ENCODE measurements at places on chromosomes 2 and 18.

- no peak overlapping the region for H3K27ac ChIP-seq
- H3K4me3 ChIP-seq, result no peak overlapping the region
- DNase-seq, result no peak
- no peaks in the 10 kb centered on the region for H3K36me3 ChIP-seq
- H3K27me3 ChIP-seq, result no peaks in the 10 kb centered on the region
These were observed 83.5 kb downstream of the EIPR1 start for GRCh38 chr2:3294069-3294468.

DNA sequence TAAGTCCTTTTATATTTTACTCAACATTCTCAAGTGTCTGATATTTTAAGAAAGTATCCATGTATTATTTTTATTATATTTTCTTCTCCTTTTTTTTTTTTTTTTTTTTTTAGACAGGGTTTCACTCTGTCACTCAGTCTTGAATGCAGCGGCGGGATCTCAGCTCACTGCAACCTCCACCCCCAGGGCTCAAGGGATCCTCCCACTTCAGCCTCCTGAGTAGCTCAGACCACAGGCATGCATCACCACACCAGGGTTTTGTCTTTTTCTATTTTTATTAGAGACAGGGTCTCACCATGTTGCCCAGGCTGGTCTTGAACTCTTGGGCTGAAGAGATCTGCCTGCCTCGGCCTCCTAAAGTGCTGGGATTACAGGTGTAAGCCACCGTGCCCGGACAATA, 212.1 kb downstream of the TCF4 start:
- no peaks in the 10 kb centered on the region for H3K36me3 ChIP-seq
- no peak overlapping the region for H3K27ac ChIP-seq
- no peak for DNase-seq
- H3K4me1 ChIP-seq, result no peaks in the 10 kb centered on the region
- no peak overlapping the region for H3K4me3 ChIP-seq

GRCh38 chr2:75703589-75704287, 7.0 kb downstream of the GCFC2 start:
- DNase-seq, result no peak
- H3K36me3 ChIP-seq, result no peaks in the 10 kb centered on the region
- H3K27ac ChIP-seq, result no peak overlapping the region
- no peak overlapping the region for H3K4me3 ChIP-seq
- peaks cover 8% of the 10 kb centered on the region for H3K4me1 ChIP-seq

DNA sequence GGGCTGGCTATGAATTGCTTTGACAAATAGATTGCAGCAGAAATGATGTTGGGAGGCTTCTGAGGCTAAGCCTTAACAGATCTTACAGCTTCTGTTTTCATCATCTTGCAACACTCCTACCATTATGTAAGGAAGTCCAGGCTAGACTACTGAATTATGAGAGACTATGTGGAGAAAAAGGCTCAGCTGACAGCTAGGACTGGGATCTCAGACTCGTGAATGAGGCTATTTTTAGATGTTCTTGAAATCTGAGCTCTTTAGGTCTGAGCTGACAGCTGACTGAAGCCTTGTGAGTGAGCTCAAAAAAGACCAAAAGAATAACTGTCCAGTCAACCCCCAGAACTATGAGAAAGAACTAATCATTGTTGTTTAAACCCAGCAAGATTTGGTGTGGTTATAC, 70.3 kb downstream of the VWC2L start:
- H3K4me3 ChIP-seq, result no peak overlapping the region
- no peak for DNase-seq
- no peaks in the 10 kb centered on the region for H3K4me1 ChIP-seq
- no peak overlapping the region for H3K27ac ChIP-seq
- H3K27me3 ChIP-seq, result no peaks in the 10 kb centered on the region

DNA sequence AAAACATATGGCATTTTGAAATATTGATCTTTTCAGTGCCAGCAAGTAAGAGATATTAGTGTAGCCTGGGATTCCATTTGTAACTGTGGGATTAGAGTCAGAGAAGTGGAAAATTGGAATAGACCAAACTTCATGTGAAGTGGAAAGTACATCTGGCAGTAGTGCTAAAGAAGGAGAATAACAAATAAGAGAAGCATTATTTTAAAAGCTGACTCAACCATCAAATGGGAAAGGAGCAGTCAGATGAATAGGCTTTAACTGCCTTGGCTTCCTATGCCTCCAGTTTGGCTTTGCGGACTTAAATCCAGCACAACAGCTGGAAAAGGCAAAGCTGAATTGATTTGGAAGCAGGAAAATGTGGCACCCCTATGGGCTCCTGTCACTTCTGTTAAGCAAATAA, 623.1 kb downstream of the TSN start:
- no peaks in the 10 kb centered on the region for H3K4me1 ChIP-seq
- no peak for DNase-seq
- H3K27me3 ChIP-seq, result no peaks in the 10 kb centered on the region
- no peak overlapping the region for H3K4me3 ChIP-seq

DNA sequence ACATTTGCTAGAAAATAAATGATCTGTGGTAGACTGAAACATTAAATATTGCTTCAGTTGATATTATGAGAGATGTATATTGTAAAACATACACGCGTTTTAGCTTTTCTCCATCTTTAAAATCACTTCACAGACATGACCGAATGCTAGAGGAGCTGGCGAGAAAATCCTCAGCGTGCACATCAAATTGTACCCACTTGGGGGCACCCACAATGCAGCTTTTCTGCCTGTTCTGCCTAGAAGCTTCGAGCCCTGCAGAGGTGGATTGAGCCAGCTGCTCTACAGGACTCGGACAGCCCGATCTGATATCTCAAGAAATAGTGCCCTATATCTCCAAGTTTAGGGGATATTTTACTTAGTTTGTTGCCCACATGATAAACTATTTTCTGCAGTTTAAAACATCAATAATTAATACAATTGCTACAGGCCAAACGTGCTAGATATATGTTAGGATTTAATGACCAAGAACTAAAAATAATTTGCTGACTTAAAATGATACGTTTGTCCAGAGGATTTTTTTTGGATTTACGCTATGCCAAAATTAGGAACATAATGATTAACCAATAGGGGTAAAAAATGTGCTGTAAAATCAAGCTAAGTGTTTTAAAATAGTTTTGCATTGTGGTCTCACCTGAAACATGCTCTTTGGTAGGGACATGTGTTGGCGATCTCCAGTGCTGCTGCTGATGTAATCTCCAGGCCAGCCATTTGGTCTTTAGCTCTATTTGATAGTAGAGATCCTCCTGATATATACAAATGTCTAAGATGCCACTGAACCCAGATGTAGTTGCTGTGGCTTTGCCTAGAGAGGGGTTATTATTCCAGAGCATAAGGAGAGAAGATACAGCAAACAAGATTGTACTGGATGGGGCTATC, 22.3 kb upstream of the ATP5MC3 start:
- H3K4me1 ChIP-seq, result no peaks in the 10 kb centered on the region
- H3K36me3 ChIP-seq, result no peaks in the 10 kb centered on the region
- DNase-seq, result no peak
- peaks cover 8% of the 10 kb centered on the region for H3K27me3 ChIP-seq
- H3K4me3 ChIP-seq, result no peak overlapping the region

- DNase-seq, result no peak
- H3K4me3 ChIP-seq, result no peak overlapping the region
- no peaks in the 10 kb centered on the region for H3K4me1 ChIP-seq
- H3K27ac ChIP-seq, result no peak overlapping the region
- no peaks in the 10 kb centered on the region for H3K27me3 ChIP-seq
- no peaks in the 10 kb centered on the region for H3K36me3 ChIP-seq
These were observed 703.6 kb downstream of the CPS1 start for GRCh38 chr2:211259831-211260476.

DNA sequence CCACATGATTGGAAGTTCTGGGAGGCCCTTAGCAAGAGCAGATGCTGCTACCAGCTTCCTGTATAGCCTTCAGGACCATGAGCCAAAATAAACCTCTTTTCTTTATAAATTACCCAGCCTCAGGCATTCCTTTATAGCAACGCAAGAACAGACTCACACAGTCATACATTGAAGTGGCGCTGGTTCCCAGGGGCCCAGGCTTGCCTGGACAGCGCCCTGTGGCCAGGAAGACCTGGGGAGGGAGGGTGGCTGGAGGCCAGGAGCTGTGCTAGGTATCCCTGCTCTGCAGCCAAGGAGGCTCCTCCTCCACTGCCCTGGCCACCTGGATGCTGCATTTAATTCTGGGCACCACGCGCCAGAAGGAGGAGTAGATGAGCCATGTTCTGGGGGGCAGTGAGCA, 98.1 kb downstream of the AGAP1 start:
- no peak for DNase-seq
- no peak overlapping the region for H3K4me3 ChIP-seq
- no peaks in the 10 kb centered on the region for H3K4me1 ChIP-seq
- H3K36me3 ChIP-seq, result no peaks in the 10 kb centered on the region
- H3K27me3 ChIP-seq, result no peaks in the 10 kb centered on the region

GRCh38 chr2:185835974-185836373, 97.4 kb downstream of the FSIP2 start:
- H3K4me3 ChIP-seq, result no peak overlapping the region
- H3K4me1 ChIP-seq, result no peaks in the 10 kb centered on the region
- no peaks in the 10 kb centered on the region for H3K27me3 ChIP-seq
- no peak overlapping the region for H3K27ac ChIP-seq
- no peaks in the 10 kb centered on the region for H3K36me3 ChIP-seq

- H3K4me1 ChIP-seq, result peaks cover 31% of the 10 kb centered on the region
- H3K27me3 ChIP-seq, result no peaks in the 10 kb centered on the region
- H3K36me3 ChIP-seq, result no peaks in the 10 kb centered on the region
- H3K27ac ChIP-seq, result no peak overlapping the region
- H3K4me3 ChIP-seq, result no peak overlapping the region
These were observed 19.2 kb downstream of the SPTBN1 start for GRCh38 chr2:54475285-54475684.

GRCh38 chr18:7982216-7982615, 415.1 kb downstream of the PTPRM start:
- no peaks in the 10 kb centered on the region for H3K36me3 ChIP-seq
- H3K4me1 ChIP-seq, result no peaks in the 10 kb centered on the region
- H3K4me3 ChIP-seq, result no peak overlapping the region
- DNase-seq, result no peak
- H3K27me3 ChIP-seq, result no peaks in the 10 kb centered on the region
- H3K27ac ChIP-seq, result no peak overlapping the region

- H3K27me3 ChIP-seq, result peaks cover 4% of the 10 kb centered on the region
- H3K27ac ChIP-seq, result no peak overlapping the region
- H3K4me1 ChIP-seq, result no peaks in the 10 kb centered on the region
- DNase-seq, result no peak
- no peak overlapping the region for H3K4me3 ChIP-seq
These were observed 41.5 kb downstream of the CELF4 start for GRCh38 chr18:37524139-37524497.

GRCh38 chr2:230220347-230220969, 674 bp upstream of the SP110 start:
- H3K27ac ChIP-seq, result peak overlapping the region; percentile 80
- no peak for DNase-seq
- H3K4me3 ChIP-seq, result peak overlapping the region; percentile 66
- no peaks in the 10 kb centered on the region for H3K27me3 ChIP-seq

DNA sequence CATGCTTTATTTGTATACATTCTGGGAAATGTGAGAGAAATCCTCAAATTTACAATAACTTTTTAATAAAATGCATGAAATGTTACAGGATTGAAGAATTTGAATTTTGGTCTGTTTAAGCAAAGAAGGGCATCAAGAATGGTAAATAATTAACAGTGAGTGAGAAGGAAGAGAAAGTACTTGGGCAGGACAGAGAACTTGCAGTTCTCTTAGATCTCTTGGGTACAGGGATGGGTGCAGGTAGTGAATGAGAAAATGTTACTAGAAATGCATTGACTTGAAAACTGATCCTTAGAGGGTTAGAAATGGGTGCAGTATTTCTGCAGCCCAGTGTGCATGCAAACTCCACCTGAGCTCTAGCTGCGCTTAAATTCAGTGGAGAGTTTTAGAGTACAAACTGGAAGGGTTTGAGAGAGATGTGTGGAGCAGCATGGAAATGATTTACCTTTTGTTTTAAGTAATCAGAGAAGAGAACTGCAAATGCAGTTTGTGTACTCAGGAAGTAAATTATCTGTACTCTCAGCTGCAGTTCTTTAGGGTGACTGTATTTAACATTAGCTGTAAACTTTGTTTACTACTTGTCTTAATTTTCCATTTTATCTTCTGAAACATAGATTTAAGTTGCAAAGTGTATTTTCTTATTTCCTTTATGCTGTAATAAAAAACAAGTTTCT, 51.0 kb upstream of the RAB27B start:
- no peak for DNase-seq
- peaks cover 4% of the 10 kb centered on the region for H3K4me1 ChIP-seq
- H3K4me3 ChIP-seq, result no peak overlapping the region
- no peaks in the 10 kb centered on the region for H3K36me3 ChIP-seq
- H3K27ac ChIP-seq, result peak overlapping the region; percentile 55

GRCh38 chr2:96618596-96619283, 19.4 kb downstream of the KANSL3 start:
- peaks cover 4% of the 10 kb centered on the region for H3K4me1 ChIP-seq
- peaks cover 5% of the 10 kb centered on the region for H3K36me3 ChIP-seq
- H3K27ac ChIP-seq, result peak overlapping the region; percentile 71
- no peak overlapping the region for H3K4me3 ChIP-seq

DNA sequence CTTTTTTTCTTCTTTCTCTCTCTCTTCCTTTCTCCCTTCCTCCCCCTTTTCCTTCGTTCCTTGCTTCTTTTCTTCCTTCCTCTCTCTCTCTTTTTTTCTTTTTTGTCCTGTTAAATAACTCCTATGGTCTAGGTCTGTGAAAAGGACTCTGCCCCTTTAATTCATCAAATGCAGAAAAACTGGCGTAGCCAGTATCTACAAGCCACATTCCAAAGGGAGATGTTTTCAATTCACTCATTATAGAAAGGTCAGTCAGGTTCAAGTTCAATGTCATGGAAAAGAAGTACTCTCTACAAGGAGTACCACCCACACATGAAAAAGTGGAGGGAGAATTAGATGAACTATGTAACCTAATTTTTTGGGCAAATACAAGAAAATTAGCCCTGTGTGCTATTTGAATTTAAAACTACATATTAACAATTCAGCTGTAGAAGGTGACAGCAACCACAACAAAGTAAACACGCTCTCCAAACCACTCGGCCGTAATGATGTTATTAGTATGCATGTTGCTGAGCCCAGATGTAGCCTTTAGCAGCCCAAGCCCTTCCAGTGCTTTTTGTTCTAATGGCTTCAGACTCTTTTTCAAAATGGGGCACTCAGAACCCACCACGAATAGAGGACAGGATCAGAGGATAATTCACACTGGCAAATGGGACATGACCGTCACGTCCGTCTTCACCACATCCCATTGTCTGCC, 735.4 kb upstream of the FANCL start:
- H3K4me1 ChIP-seq, result no peaks in the 10 kb centered on the region
- H3K4me3 ChIP-seq, result no peak overlapping the region

- H3K4me1 ChIP-seq, result no peaks in the 10 kb centered on the region
- H3K27me3 ChIP-seq, result no peaks in the 10 kb centered on the region
- no peak overlapping the region for H3K4me3 ChIP-seq
- no peak for DNase-seq
- no peak overlapping the region for H3K27ac ChIP-seq
These were observed 523.5 kb downstream of the TMEM182 start for GRCh38 chr2:103285354-103285753.

DNA sequence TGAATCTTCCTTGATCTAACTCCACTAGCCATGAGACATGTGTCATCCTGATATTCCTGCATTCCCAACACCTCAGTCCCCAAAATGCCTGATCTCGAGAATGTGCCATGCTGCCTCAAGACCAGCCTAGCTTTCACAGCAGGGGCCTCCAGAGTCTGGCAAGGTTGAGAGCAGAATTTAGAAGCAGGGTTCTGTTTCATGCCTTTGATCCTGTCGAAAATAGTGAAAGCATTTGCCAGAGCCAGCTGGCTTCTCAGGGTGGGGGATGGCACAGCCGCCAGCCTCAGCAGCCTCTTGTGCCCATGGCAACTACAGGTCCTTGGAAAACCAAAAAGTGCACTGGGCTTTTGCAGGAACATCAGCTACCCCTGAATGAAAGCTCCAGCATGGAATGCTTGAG, 143.5 kb downstream of the RTN4 start:
- no peak overlapping the region for H3K4me3 ChIP-seq
- H3K36me3 ChIP-seq, result no peaks in the 10 kb centered on the region
- no peak for DNase-seq
- no peaks in the 10 kb centered on the region for H3K27me3 ChIP-seq
